ENCODE measurements at places on chromosomes 4 and X.

GRCh38 chrX:39563178-39563577 is 534.6 kb downstream of the BCOR start:
- no peak for DNase-seq

GRCh38 chr4:86441175-86441936 is 81.5 kb upstream of the MAPK10 start:
- DNase-seq = no peak

DNA sequence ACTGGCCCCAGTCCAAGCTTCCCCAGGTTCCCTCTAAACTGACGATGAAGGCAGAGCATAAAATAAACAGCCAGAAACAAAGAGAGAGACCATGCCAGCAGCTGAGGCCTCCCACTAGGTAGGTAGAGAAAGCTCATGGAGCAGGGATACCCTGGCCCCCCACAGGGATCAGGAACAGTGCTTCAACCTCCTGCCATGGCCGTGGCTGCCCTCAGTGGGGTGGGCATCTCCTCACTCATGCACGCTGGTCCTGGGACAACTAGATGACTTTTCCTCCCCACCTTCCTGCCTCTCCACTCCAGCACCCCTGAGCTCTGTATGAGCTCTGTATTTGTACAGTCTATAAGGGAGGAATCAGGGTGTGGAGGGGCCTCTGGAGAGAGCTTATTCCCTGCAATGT is 117.7 kb upstream of the PSAPL1 start:
- DNase-seq = no peak

DNA sequence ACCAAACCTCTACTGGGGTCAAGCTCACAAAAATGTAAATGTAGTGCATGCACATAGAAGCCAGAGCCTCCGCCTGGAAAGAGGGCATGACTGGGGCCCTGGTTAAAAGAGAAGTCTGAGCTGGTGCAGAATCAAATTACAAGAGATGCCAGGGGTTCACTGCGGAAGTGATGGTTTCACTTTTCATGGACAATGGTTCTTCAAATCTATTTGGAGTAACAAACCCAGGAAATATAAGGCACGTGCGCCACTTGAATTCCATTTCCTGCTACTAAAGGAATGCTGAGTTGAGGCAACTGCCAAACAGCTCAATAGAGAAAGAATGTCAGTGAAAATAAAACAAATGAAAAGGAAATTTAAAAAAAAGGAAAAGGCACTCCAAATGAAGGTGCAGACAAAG is 79.8 kb downstream of the FUNDC1 start:
- no peak for DNase-seq

DNA sequence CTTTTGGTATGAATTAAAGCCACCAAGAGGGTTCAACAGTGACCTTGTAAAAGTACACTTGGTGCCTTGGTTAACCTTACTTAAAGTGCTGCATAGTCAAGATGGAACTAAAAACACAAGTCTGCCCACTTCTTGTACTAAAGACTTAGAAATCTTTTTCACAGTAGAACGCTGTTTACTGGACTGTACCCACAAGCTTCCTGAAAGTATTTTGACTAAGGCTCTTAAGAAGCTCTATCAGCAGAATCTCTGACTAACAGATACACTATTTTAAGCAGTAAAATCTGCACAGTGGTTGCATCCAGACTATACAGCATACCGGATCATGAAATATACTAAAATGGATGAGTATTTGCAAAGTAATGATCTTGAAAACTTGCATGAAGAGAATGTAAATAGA is 7.2 kb downstream of the RAB28 start:
- DNase-seq = no peak

DNA sequence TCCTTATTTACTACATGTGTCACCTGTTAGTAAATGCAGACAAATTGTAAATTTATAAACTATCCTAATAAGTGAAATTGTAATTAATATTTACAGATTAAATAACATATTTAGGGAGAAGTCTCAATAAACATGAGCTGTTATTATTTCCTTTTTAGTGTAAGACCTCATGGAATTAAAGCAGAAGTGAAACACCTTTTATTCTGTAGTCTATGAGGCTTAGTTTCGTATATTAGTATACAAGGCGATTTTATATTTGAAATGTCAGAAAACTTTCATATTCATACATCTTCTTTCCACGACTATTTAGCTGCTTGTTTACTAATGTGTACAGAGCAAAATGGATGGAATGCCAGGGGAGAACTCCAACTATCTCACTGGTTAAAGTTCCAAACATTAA is 414.4 kb downstream of the ARHGAP24 start:
- no peak for DNase-seq

DNA sequence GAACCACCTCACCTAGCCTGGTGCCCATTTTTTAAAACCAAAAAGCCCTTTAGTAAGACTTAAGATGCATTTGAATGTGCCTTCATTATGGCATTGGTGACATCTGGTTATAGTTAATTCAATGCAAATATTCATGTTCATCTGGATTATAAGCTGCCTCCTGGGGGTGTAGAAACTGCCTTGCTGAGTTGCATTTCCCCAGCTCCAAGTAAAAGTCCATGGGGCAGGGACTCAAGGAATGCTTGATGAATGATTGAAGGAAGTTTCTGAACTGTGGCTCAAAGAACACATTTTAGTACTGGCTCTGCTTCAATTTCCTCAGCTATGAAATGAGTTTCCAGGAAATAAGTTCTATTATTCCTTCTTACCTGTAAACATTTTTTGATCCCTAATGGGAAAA is 18.5 kb upstream of the RBM47 start:
- no peak for DNase-seq

DNA sequence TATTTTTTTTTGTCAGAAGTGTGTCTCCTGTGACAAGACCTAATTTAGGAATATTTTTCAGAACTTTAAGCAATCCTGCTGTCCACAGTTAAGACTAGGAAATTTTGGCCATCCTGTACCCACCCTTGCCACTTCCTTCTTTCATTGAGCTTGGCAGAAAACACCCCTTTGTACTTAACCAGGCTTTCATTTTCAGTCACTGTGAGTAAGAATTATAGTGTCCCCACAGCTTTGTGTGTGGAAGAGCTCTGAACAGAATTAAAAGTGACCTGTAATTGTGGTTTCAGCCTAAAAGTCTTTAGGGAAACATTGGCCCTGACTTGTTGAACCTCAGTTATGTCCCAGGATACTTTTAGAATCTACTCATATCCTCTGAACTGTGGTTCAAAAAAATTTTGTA is 153.7 kb upstream of the BMP3 start:
- no peak for DNase-seq

DNA sequence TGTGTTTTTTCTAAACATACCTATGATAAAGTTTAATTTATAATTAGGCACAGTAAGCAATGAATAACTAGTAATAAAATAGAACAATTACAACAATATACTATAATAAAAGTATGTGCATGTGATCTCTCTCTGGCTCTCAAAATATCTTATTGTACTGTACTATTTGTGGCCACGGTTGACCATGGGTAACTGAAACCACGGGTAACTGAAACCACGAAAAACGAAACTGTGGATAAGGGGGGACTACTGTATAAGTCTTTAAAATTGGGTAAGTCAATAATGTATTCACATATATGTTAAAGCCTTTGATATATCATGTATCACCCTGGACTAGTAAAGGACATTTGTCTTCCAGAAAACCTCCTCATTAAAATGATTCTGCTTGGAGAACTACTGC is 20.0 kb downstream of the TMEM154 start:
- DNase-seq = no peak
